Right ventricle myocardium inferior (tissue), 1 donor: ENCODE measurements at places on chromosomes 12 and 14. TPM values are rescaled to one million over a fixed set of nuclear protein-coding genes. Genes with fewer than 3 reads are reported as not detected.

KRT86 gene
- not detected for total RNA-seq

LRIG3 gene
- total RNA-seq = 3.8 TPM

ANKS1B gene
- 2.3 TPM for total RNA-seq

KRT81 gene
- not detected for total RNA-seq

RPAP3 gene
- total RNA-seq = 24.4 TPM
